ENCODE measurements at places on chromosomes 3 and 15. TPM values are rescaled to one million over a fixed set of nuclear protein-coding genes. Genes with fewer than 3 reads are reported as not detected.

The NDN gene
- 35.2 TPM for total RNA-seq

DNA sequence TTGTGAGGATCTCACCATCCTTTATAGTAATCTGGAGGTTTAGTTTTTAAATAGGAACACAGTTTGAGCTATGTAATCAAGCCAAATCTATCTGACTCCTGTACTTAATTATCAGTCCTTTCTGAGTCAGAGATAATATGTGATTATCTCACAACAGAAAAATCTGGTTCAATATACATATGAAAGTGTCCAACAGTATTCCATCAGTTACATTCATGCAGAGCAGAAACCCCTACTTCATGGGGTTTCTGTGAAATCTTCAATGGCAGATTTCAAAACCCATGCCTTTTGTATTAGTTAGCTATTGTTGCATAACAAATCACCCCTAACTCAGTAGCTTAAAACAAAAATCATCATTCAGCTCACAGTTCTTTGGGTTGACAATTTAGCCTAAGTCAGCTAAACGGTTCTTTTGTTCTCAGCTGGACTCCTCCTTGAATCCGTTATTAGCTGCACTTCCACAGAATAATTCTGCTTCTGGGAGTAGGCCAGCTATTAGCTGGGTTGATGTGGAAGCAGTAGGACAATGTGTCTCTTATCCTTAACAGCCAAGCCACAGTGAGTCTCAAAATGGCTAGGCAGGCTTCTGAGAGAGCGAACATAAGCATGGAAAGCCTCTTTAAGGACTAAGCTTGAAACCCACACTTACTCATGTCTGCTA lies 42.9 kb upstream of the ARPP21 start:
- DNase-seq = no peak

DNA sequence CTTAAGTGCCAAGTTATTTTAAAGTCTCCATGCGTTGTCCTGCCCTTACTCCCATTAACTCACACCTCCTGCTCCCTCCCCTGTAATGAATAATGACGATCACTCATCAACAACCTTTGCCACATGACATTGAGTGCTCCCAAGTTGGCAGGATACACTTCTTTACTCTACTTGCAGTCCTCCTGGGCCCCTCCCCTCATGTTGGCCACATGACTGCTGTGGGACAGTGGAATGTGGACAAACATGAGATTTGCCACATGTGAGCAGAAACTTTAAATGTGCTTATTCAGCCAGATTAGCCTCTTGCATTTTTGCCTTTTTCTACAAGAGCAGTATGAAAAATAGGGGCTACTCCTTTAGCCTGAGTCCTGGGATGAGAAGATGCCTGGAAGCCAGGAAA lies 167.9 kb downstream of the DCLK3 start:
- DNase-seq = no peak

GRCh38 chr3:73419179-73419803 lies 205.4 kb downstream of the PDZRN3 start:
- DNase-seq = no peak

GRCh38 chr15:37550360-37551024 lies 383.9 kb upstream of the TMCO5A start:
- no peak for DNase-seq

The XCR1 gene
- total RNA-seq = not detected

DNA sequence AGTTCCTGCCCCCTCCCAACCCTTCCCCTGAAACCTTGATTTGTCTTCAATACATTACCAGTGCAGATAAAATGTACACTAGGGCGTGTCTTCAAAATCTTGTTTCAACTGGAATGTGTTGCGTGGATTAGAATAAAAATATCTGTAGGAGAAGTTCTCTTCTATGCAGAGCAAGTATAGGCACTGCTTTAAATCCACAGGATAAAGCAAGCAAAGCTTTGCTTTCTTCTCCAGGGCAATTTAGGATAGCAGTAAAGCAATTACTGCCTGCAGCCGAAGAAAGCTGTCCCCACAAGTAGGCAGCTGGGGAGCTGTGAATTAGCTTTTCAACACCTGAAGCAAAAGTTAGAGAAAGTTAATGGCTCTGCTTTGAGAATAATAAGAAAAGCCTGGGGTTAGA lies 329.7 kb upstream of the KCNMB2 start:
- no peak for DNase-seq

GRCh38 chr3:159616234-159616825 lies 372.3 kb upstream of the IL12A start:
- peak; percentile 31 for DNase-seq

- DNase-seq = no peak
Observed at GRCh38 chr3:908839-909238, 184.0 kb upstream of the CNTN6 start.

- no peak for DNase-seq
Observed at GRCh38 chr3:4107430-4107829, 195.7 kb upstream of the SETMAR start.

GRCh38 chr3:50503504-50504342 lies at the start of gene CACNA2D2:
TSS of gene CACNA2D2 (minus strand) at chr3:50503634. CDS start at chr3:50503423, 211 bp downstream.
- peak; percentile 69 for DNase-seq

The NR1I2 gene
- not detected for total RNA-seq

GRCh38 chr3:100401674-100402041 lies 319 bp downstream of the LNP1 start:
- peak; percentile 28 for DNase-seq

The CCK gene
- not detected for total RNA-seq

DNA sequence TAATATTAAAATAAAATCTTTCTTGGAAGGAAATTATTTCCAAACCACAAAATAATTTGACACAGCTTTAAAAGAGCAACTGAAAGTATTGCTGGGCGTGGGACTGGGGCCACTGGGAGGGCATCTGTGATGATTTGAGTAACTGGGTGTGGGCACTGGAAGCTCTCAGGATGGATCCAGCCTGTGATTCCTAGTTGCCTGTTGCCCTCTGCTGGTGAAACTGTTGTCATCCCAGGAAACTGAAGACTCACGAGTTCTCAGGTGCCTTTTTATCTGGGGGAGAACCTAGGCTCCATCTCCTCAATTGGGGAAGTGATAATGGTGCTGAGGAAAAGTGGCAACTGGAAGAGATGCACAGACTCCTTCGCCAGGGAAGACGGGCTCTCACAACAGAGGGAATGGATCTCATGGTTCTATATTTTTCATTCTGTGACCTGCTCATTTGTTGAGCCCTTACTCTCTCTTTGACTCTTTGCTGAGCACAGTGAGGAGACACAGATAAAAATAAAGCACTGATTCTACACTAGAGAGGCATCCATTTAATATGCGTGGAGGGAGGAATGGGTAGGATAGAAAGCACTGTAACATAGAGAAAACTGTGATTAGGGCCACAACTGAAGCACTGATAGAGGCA lies 61.6 kb downstream of the TPRG1 start:
- DNase-seq = peak; percentile 25

- peak; percentile 12 for DNase-seq
Observed at GRCh38 chr3:46670000-46670890, 23.2 kb downstream of the ALS2CL start.

DNA sequence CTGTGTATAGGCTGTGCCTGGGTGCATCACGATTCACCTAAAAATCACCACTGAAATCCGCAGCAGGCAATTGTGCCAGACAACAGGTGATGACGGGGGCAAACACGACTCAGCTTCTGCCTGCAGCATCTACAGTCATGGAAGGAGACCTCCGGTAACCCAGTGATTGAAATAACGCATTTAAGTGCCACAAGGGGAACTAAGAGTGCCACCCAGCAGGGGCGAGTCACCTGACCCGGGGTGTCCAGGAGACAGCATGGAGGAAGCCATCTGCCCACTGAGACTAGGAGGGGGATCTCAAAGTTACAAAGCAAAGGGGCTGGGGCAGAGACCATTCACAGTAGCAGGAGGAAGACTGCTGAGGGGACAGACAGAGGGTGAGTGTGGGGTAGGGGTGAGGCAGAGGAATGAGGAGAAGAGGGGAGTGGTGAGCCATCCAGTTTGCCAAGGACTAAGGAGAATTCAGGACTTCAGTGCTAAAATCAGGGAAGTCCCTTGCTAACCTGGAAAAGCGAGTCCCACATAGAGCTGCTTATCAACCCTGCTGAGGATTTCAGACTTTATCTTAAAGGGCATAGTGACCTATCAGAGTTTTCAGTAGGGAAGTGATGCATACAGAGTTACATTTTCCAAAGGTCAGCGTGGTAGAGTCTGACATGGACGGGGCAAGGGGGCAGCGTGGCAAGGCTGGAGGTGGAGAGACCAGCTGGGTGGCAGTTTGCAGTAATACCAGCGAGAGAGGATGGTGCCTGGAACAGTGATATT lies 256.7 kb upstream of the HES1 start:
- no peak for DNase-seq

The TICRR gene
- 0.08 TPM for total RNA-seq

The GHRL gene
- total RNA-seq = 0.25 TPM

DNA sequence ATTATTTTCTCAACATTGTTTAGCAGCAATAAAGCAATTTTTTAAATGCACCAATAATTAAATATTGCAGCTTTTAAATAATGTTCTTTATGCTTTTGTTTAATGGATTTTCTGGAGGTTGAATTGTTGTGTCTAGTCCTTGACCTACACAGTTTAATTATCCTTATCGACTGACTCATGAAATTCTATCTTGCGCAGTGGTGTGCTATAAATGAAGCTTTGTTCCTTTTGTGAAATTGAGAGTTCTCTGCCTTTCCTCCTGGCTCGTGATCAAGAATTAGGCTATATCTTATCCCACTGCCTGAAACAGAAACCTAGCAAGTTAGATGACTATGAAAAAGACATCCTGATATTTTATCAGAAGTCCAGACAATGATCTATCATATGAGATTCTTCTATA lies 37.0 kb upstream of the PIK3R4 start:
- DNase-seq = no peak
